Kidney epithelial cell (primary cell): ENCODE measurements at places on chromosomes 2 and 18. TPM values are rescaled to one million over a fixed set of nuclear protein-coding genes. Genes with fewer than 3 reads are reported as not detected.

IL36RN gene
- 0.04 and 0.34 TPM in 2 replicates for total RNA-seq

L3MBTL4 gene
- 9.8 and 12.5 TPM in 2 replicates for total RNA-seq

DNA sequence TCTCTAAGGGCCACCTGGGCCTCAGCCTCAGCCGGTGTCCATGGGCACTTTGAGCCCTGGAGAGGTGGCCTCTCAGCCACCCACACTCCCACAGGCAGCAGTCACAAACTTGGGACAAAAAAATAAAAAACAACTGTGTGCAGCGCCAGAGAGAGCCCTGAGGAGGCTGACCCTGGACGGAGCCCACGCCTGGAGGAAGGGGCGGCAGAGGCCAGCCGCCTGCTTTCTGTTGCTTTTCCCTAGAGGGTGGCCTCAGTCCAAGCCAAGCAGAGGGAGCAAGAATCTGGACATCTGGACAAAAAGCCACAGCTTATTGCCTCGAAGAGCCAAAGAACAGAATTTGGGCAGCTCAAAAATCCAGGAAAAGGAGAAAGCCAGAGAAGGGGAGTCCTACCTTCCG, 43.3 kb upstream of the LDLRAD4 start:
- no peak for DNase-seq

- DNase-seq: no peak
These were observed 40.7 kb downstream of the RALB start for GRCh38 chr2:120293096-120294007.

GRCh38 chr2:106708209-106708608, 177.8 kb downstream of the ST6GAL2 start:
- no peak for DNase-seq

DNA sequence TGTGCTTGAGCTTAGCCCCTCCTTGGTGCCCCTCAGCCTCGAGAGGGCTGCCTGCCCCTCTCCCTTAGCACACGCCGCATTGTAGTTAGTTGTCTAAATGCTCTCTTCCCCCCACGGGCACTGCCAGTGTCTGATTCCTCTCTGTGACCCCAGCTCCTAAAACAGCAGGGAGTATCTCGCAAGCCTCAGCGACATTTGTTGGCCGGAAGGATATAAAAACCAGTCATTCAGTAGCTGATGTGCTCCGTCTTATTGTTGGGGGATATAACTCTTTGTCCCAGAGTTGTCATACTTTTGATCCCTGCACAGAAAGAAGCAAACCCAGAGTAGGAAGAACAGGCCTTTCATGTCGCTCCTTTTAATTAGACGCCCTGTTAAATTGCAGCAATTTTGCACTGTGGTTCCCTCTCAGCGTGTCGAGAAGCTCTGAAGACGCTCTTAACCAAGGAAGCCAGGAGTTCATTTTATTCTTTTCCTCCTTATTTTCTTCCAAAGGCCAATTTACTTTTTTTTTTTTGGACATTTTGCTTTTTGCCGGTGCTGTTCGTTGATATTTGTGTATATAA, 201.8 kb downstream of the KLHL29 start:
- DNase-seq: no peak

- DNase-seq: no peak
These were observed 127.1 kb upstream of the SLC35G4 start for GRCh38 chr18:11482271-11482670.

DNA sequence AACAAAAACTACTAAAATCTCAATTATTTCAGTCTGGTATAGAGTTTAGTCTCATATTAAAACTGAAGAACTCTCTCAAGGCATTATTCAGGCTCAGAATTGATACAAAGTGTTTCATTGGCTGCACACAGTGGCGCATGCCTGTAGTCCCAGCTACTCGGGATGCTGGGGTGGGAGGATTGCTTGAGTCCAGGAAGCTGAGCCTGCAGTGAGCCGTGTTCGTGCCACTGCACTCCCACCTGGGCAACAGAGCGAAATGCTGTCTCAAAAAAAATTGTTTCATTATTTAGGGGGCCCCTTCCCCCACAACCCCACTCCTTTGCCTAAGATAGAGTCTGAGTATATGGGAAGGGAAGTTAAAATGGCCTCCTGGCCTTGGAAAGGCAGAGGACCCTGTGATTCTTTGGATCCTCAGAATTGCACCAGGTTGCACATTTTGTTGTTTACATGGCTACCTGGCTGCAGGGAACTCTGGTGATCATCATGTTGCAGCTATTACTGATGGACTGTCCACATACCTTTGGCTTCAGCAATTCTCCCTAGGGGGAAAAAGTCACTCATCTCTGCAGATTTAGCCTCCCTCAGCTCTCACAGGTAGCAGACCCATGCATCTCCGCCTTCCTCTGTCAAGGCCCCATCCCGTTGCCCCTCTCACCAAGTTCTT, 19.2 kb upstream of the CYRIA start:
- no peak for DNase-seq

- DNase-seq: no peak
These were observed 726.5 kb upstream of the PKDCC start for GRCh38 chr2:41321351-41321750.

DNA sequence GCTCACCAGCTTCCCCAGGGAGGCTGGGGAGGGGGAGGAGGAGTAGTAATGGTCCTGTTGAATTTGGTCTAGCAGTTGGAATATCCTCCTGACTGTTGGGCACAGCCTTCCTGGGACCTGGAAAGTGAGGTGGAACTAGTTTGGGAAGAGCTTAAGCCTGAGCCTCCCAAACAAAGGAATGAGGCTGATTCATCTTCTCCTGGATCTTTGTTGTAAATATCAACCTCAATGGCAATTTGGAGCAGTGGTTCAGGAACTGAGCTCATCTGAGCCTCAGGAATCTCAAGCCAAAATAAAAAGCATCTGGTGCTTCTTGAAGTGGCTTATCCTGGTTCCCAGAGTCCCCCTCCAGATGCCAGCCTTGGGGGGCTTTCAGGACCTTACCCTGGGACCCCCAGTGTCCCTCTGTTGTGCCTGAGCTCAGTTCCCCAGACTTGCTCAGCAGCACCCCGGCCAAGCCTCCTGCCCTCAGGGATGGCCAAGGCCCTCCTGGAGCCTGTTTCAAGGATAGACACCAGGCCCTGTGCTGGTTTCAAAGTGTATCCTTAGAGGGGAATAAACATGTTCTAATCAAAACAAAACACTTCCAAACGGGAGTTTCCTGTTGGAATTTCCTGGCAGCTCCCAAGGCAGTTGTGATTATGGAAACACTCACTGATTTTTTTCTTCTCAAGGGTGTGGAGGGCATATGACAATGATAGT, 112.6 kb downstream of the DDX1 start:
- no peak for DNase-seq

- DNase-seq: no peak
These were observed 219.9 kb downstream of the ZNF407 start for GRCh38 chr18:74817576-74817975.
